ENCODE measurements at places on chromosomes 12 and 14. TPM values are rescaled to one million over a fixed set of nuclear protein-coding genes. Genes with fewer than 3 reads are reported as not detected.

GRCh38 chr12:31804185-31804504 lies 75.3 kb upstream of the AMN1 start:
- H3K36me3 ChIP-seq: no peaks in the 10 kb centered on the region
- no peaks in the 10 kb centered on the region for H3K27me3 ChIP-seq
- H3K4me3 ChIP-seq: peak overlapping the region; percentile 32
- DNase-seq: no peak

DNA sequence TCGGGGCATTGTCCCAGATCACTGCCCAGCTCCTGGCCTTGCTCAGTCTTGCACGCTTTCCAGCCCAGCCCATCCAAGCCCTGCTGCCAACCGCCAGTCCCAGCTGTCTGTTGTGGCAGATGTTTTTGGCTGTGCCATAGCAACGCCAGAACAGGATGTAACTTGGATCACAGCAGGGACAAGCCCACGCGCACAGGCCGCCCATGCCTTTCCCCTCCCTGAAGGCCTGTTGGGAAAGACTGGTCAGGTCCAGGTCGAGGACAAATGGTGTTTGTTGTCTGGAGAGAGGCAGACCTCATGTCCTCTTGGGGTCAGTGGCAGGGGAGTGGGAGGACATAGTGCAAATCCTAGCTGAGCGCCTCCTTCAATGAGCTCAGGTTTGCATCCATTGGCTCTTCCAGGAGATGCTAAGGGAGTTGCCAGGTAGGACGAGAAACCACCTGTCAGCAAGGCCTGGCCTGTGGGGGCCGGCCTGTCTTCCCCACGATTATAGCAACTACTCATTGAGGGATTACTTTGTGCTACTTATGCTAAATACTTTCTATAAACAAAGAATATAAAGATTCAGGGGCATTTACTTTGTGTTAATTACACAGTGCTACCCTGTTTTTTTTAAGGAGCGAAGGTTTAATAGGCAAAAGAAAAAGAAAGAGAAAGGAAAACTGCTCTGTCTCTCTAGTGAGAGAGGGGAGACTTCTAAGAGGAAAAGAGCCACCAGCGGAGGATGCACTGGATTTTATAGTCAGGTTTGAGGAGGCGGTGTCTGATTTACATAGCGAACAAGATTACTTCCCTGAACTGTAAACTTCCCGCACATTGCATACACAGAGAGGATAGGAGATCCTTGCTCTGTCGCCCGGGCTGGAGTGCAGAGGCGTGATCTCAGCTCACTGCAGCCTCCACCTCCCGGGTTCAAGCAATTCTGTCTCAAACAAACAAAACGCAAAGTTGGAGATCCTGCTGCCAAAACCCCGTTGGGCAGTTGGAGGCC lies 42.8 kb upstream of the CORO1C start:
- no peak overlapping the region for H3K27ac ChIP-seq
- H3K4me3 ChIP-seq: no peak overlapping the region
- no peaks in the 10 kb centered on the region for H3K36me3 ChIP-seq
- DNase-seq: no peak
- H3K27me3 ChIP-seq: no peaks in the 10 kb centered on the region

- DNase-seq: no peak
- H3K27ac ChIP-seq: no peak overlapping the region
- H3K36me3 ChIP-seq: peaks cover 50% of the 10 kb centered on the region
- no peaks in the 10 kb centered on the region for H3K27me3 ChIP-seq
Measured at GRCh38 chr14:77520555-77520954, 21.9 kb upstream of the ISM2 start.

DNA sequence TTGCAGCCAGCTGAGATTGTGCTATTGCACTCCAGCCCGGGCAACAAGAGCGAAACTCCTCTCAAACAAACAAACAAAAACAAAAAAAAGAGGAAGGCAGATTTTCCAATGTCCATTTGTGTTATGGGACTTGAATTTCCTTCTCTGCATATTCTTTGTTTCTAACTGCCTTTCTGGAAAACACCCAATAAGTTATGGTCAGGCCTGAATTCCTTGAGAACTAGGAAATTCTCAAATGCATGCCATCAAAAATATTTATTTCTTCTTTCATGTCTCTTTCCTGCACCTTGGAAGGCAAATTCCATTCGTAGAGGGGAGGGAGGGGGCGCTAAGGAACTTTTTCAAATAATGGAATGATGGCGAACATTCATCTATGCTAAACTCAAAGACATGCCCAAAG lies 117.6 kb upstream of the TMCC3 start:
- H3K36me3 ChIP-seq: no peaks in the 10 kb centered on the region
- H3K27ac ChIP-seq: no peak overlapping the region
- DNase-seq: no peak

DNA sequence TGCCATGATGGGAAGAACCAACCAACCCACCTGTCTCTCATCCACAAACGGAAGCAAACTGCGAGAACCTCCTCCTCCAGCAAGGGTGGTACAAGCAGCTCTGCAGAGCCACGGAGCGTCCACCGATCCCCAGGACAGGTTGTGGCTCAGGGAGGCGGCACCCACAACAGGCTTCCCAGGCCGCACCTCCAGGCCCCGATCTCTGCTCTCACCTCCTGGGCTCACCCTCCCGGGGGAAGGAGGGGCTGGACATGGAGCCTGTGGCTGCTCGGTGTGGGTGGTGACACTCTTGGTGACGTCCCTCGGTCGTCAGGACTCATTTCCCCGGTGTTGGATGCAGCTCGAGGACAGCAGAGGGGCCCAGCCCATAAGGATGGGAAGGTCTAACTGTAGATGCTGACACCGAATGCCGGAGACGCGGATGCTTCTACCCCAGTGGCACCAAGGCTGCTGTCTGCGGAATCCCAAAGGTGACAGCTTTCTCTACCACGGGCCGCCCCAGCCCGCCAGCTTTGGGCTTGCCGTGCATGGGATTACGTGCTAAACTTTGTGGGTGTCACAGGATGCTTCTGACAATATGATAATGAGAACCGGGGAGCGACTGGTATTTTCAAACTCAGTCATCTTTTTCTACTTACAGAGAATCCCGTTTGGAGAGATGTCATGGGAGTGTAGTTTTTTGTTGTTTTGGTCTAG lies 58.0 kb downstream of the STX2 start:
- DNase-seq: no peak
- H3K4me3 ChIP-seq: no peak overlapping the region
- H3K4me1 ChIP-seq: peaks cover 2% of the 10 kb centered on the region

SPIC gene
- total RNA-seq: not detected

DNA sequence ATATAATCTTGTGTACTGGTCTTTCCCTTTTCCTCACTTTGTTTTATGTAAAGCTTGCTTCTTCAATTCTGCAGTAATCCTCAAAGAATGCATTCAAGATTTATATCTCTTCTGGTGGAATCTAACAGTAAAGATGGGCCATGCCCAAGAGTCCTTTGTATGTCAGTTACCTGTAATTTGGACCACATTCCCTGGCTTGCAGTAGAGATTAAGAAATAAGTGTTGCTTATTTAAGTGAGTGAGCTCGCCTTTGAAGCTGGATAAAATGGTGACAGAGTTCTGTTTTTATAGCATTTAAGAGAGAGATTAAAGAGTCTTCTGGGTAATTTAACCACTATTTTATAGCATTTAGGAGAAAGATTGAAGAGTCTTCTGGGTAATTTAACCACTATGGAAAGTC lies 262.1 kb upstream of the ATP2B1 start:
- no peak overlapping the region for H3K4me3 ChIP-seq
- H3K27me3 ChIP-seq: no peaks in the 10 kb centered on the region
- DNase-seq: no peak
- no peaks in the 10 kb centered on the region for H3K36me3 ChIP-seq
- no peak overlapping the region for H3K27ac ChIP-seq

ERP29 gene
- total RNA-seq: 114 TPM

DNA sequence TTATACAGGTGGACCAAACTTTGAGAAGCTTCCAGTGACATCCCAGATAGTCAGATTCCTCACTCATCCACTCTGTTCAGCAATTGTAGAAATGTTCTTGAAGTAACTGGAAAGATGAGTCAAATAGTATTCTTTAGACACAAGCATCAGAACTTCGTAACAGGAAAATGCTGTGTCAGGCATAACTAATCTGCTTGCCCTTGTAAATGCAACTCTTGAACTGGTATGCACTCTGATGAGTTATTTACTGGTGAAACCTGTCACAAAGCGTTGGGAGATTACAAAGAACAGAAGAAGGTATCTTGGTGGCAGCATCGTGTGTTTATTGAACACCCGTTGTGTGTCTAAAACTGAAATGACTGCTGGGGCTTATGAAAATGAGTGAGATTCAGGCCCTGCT lies 10.8 kb upstream of the DUSP6 start:
- H3K4me3 ChIP-seq: no peak overlapping the region
- no peaks in the 10 kb centered on the region for H3K36me3 ChIP-seq
- H3K27ac ChIP-seq: no peak overlapping the region
- no peaks in the 10 kb centered on the region for H3K4me1 ChIP-seq
- no peak for DNase-seq

EPYC gene
- not detected for total RNA-seq

MMP17 gene
- not detected for total RNA-seq

TMEM229B gene
- total RNA-seq: 30.6 TPM

GZMH gene
- 67.6 TPM for total RNA-seq

RCOR1 gene
- total RNA-seq: 23.7 TPM

- no peak overlapping the region for H3K27ac ChIP-seq
- no peak for DNase-seq
- peaks cover 36% of the 10 kb centered on the region for H3K4me1 ChIP-seq
- H3K36me3 ChIP-seq: no peaks in the 10 kb centered on the region
- no peak overlapping the region for H3K4me3 ChIP-seq
Measured at GRCh38 chr14:72519543-72519942, 374.4 kb downstream of the DPF3 start.

- H3K36me3 ChIP-seq: no peaks in the 10 kb centered on the region
- H3K4me3 ChIP-seq: no peak overlapping the region
- H3K27me3 ChIP-seq: no peaks in the 10 kb centered on the region
- H3K4me1 ChIP-seq: no peaks in the 10 kb centered on the region
Measured at GRCh38 chr12:119615518-119616475, 22.2 kb downstream of the TMEM233 start.

DNA sequence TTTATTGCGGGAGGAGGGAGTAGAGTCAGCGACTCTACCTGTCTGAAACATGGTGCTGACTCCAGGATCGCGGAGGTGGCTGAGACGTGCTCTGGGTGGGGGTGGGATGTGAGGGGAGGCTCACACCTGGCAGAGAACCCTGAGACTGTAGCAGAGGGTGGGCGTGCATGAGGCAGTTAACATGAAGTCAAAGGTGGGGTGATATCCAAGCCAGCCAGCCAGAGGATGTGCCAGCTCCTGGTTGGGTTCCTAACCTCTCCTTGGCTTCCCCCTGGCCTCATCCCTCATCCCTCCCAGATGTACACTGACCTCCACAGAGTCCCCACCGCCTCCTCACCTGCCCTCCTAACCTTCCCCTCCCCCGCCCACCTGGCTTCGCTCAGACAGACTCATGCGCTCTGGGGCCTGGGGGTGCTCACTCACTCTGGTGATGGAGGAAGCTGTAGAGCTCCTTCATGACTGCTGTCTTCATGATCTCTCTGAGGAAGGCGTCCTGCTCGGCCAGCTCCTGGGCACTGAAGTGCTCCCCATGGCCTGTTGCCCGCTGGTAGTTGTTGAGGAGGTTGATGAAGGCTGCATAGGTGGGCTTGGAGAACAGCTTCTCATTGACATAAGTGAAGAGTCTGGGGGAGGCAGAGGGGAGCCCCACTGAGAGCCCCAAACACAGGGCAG lies 9.3 kb downstream of the ENDOU start:
- peaks cover under 1% of the 10 kb centered on the region for H3K4me1 ChIP-seq
- DNase-seq: peak; percentile 20
- H3K4me3 ChIP-seq: no peak overlapping the region

DCAF5 gene
- 43.0 TPM for total RNA-seq

GRCh38 chr12:120095736-120096135 lies 20.8 kb downstream of the RAB35 start:
- no peaks in the 10 kb centered on the region for H3K27me3 ChIP-seq
- no peak overlapping the region for H3K4me3 ChIP-seq
- H3K4me1 ChIP-seq: no peaks in the 10 kb centered on the region
- no peak overlapping the region for H3K27ac ChIP-seq

RND1 gene
- 1.1 TPM for total RNA-seq

- H3K4me1 ChIP-seq: no peaks in the 10 kb centered on the region
- DNase-seq: peak; percentile 16
- no peak overlapping the region for H3K4me3 ChIP-seq
- H3K36me3 ChIP-seq: no peaks in the 10 kb centered on the region
Measured at GRCh38 chr14:100532906-100533655, 54.1 kb downstream of the BEGAIN start.

ACOT6 gene
- total RNA-seq: not detected

HOXC4 gene
- 0.98 TPM for total RNA-seq

MGP gene
- total RNA-seq: not detected

RNASE7 gene
- not detected for total RNA-seq

GRCh38 chr12:117459229-117459628 lies 97.8 kb upstream of the NOS1 start:
- no peak overlapping the region for H3K4me3 ChIP-seq
- no peak for DNase-seq
- H3K27ac ChIP-seq: no peak overlapping the region
- peaks cover 2% of the 10 kb centered on the region for H3K27me3 ChIP-seq
- H3K36me3 ChIP-seq: no peaks in the 10 kb centered on the region

A2ML1 gene
- not detected for total RNA-seq

- H3K4me1 ChIP-seq: no peaks in the 10 kb centered on the region
- no peaks in the 10 kb centered on the region for H3K27me3 ChIP-seq
- DNase-seq: no peak
- no peak overlapping the region for H3K4me3 ChIP-seq
Measured at GRCh38 chr14:67268426-67269150, 27.4 kb downstream of the PALS1 start.

DNA sequence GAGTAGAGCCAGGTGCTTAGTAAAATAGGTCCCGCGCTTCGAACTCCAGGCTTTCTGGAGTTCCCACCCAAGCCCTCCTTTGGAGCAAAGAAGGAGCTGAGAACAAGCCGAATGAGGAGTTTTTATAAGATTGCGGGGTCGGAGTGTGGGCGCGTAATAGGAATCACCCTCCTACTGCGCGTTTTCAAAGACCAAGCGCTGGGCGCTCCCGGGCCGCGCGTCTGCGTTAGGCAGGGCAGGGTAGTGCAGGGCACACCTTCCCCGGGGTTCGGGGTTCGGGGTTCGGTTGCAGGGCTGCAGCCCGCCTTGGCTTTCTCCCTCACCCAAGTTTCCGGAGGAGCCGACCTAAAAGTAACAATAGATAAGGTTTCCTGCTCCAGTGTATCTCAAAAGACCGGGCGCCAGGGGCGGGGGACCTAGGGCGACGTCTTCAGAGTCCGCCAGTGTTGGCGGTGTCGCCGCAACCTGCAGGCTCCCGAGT lies 3.6 kb downstream of the SSTR1 start:
- H3K27me3 ChIP-seq: peaks cover 3% of the 10 kb centered on the region
- no peak overlapping the region for H3K27ac ChIP-seq
- DNase-seq: no peak

- H3K4me1 ChIP-seq: no peaks in the 10 kb centered on the region
- no peaks in the 10 kb centered on the region for H3K27me3 ChIP-seq
- DNase-seq: no peak
- H3K4me3 ChIP-seq: no peak overlapping the region
- no peak overlapping the region for H3K27ac ChIP-seq
Measured at GRCh38 chr14:35385042-35385839, 19.3 kb downstream of the NFKBIA start.

Measured in naive thymus-derived CD4-positive, alpha-beta T cell (primary cell).